GM19239 (cell line): ENCODE measurements at places on chromosomes 5 and 9.

GRCh38 chr9:98607787-98608186, 100.9 kb downstream of the GABBR2 start:
- DNase-seq = no peak

GRCh38 chr5:123937230-123937629, 425.3 kb downstream of the CSNK1G3 start:
- no peak for DNase-seq

DNA sequence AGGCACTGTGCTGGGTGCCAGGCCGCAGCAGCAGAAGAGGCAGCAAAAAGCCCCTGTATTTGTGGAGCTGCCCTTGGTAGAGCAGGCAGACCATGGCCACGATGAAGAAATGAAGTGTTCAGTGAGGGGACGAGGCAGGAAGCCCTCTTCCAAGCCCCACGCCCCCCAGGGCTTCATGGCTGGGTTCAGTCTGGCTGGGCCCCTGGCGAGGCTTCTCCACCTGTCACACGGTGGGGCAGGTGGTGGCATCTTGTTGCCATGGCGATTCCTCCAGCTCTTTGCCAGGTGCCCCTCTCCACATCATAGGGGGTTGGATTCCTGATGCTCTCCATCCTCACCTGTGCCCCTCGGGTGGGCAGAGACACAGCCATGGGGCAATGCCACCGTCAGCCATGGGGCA, 21.5 kb downstream of the ADGRD2 start:
- no peak for DNase-seq

- DNase-seq = no peak
Observed at GRCh38 chr5:175285261-175285660, 158.7 kb downstream of the DRD1 start.

- DNase-seq = no peak
Observed at GRCh38 chr9:121862371-121863332, 211.2 kb downstream of the DAB2IP start.

- DNase-seq = no peak
Observed at GRCh38 chr9:97806721-97807120, 46.3 kb upstream of the FOXE1 start.

DNA sequence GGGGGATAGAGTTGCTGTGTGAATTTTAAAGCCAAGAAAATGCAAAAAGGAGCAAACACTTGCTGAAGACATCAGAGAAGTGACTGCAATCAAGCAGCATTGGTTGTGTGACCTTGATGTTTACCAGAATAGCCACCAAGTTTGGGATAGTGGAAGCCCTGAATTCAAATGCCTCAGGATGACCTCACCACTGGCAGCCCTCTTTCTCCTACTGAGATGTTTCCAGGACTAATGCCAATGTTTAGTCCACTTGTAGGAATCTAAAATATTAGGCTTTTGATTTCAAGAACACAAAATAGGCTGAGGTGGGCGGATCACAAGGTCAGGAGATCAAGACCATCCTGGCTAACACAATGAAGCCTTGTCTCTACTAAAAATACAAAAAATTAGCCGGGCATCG, 112.2 kb upstream of the NUDT12 start:
- DNase-seq = no peak

- DNase-seq = no peak
Observed at GRCh38 chr9:135712613-135713295, 10.8 kb downstream of the KCNT1 start.

- DNase-seq = no peak
Observed at GRCh38 chr9:8278048-8278447, 478.5 kb upstream of the DMAC1 start.
